Activated T-helper 1 cell treated with Interleukin-2 at 50 U/mL for 16 hours (primary cell): ENCODE measurements at places on chromosomes 11 and 22.

DNA sequence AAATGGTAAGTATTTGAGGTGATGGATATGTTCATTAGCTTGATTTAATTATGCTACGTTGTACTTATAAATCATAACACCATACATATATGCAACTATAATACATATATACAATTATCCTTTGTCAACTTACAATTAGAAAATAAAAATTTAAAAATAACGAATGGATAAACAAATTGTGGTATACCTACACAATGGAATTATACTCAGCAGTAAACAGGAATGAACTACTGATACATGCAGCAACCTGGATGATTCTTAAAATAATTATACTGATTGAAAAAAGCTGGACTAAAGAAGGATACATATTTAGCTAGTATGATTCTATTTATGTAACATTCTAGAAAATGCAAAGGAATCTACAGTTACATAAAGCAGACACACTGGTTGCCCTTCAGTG lies 425.7 kb downstream of the DYNC2H1 start:
- DNase-seq = no peak

- DNase-seq = peak; percentile 28
Measured at GRCh38 chr11:118607401-118608359, at the start of gene PHLDB1. Gene PHLDB1 (plus strand): TSS chr11:118607615. CDS start chr11:118613837, 6,222 bp downstream.

GRCh38 chr11:111569476-111569875 lies 29.0 kb downstream of the LAYN start:
- no peak for DNase-seq

DNA sequence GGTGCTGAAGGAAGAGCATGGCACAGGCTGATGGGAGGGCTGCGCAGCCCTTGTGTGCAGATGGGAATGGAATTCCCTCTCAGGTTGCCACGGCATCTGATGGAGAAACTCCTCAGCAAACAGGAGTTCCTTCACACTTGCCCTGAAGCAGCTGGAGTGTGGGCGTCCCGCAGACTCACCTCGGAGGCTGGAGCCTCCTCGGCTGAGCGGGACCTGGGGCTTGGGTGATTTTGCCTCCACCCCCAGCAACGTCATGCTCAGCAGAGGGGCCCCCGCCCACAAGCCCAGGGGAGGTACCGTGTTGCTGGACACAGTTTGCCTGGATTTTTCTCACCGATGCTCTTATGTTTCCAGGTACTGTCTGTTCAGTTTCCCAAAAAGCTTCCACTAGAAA lies 63.4 kb downstream of the MYO7A start:
- no peak for DNase-seq

DNA sequence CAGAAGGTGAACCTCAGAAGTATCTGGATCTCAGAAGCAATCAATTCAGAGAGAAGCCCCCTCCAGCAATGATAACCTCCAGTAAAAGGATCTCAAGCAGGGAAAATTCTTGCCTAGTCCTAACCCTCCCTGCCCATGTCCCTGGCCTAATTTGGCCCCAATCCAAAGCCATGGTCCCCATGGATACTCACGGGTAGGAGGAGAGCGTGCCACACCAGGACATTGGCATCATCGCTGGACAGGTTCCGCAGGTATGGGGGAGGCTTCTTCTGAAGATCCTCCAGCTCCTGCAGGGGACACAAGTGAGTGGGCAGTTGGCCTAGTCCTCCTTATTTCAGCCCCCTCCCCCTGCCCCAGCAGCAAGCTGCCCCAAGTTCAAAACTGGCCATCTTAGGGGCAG lies 7.3 kb downstream of the UBE2L6 start:
- DNase-seq = no peak

DNA sequence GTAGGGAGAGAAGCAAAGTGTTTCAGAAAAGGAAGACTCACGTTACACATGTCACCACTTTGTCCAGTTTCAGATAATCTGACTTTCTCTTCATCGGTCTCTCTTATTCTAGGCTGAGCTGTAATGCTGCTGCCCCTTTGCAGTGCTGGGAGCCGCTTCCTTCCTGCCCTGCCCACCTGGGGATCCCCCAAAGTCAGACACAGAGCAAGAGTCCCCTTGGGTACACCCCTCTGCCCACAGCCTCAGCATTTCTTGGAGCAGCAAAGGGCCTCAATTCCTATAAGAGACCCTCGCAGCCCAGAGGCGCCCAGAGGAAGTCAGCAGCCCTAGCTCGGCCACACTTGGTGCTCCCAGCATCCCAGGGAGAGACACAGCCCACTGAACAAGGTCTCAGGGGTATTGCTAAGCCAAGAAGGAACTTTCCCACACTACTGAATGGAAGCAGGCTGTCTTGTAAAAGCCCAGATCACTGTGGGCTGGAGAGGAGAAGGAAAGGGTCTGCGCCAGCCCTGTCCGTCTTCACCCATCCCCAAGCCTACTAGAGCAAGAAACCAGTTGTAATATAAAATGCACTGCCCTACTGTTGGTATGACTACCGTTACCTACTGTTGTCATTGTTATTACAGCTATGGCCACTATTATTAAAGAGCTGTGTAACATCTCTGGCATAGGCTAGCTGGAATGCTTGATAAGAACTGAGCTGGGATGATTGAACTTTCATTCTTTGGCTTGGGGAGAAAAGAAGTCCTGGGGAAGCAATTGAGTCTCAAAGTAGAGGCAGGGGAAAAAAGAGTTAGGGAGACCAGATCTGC lies 31.2 kb upstream of the SMIM35 start:
- no peak for DNase-seq

DNA sequence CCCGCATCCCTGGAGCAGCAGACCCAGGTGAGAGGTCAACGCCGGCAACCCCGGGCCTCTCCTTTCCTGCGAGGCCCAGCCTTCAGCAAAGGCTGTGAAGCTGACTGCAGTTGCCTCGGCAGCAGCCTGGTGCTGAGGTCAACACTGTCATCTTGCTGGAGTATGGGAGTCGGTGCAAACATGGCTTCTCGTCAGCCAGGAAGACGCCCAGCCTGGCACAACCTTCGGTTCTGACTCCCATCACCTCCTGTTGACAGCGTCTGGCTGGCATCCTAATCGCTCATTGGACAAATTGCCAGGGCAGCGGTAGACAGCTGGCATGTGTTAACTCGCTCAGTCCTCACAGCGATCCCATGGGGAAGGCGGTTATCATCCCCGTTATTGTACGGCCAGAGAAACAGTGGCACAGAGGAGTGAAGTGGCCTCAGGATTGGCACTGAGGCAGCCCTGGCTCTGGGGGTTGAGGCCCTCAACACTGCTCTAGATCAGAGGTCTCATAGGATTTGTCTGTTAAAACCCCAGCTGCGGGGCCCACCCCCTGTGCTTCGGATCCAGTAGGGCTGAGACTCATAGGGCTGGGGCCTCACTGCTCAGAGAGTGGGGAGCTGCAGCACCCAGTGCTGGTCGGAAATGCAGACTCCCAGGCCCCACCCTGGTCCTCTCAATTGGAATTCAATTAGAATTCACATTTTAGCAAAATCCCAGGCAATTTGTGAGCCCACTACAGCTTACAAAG lies 39.3 kb upstream of the TP53I11 start:
- DNase-seq = no peak

GRCh38 chr22:42842658-42843370 lies 14.3 kb downstream of the ARFGAP3 start:
- DNase-seq = no peak

- no peak for DNase-seq
Measured at GRCh38 chr11:46898396-46899095, 19.8 kb downstream of the LRP4 start.

GRCh38 chr11:13314676-13315394 lies 37.2 kb downstream of the BMAL1 start:
- no peak for DNase-seq

DNA sequence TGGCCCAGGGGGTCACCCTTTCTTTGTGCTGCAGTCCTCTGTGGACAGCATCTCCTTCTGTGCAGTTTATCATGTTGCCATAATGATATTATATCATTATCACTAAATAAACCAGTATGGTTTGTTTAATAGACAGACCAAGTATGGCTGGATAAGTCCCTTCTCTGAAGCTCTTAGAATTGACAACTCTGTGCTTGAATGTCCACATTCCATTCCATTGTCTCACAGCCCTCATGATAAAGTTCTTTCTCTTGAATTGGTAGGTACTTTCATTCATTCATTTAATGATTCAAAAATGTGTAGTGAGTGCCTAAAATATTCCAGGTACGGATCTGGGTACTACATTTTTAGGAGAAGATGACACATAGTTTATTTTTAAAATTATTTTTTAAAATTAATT lies 7.8 kb downstream of the RPS6KA4 start:
- DNase-seq = no peak

GRCh38 chr11:119976805-119977560 lies 160.9 kb downstream of the TRIM29 start:
- no peak for DNase-seq

DNA sequence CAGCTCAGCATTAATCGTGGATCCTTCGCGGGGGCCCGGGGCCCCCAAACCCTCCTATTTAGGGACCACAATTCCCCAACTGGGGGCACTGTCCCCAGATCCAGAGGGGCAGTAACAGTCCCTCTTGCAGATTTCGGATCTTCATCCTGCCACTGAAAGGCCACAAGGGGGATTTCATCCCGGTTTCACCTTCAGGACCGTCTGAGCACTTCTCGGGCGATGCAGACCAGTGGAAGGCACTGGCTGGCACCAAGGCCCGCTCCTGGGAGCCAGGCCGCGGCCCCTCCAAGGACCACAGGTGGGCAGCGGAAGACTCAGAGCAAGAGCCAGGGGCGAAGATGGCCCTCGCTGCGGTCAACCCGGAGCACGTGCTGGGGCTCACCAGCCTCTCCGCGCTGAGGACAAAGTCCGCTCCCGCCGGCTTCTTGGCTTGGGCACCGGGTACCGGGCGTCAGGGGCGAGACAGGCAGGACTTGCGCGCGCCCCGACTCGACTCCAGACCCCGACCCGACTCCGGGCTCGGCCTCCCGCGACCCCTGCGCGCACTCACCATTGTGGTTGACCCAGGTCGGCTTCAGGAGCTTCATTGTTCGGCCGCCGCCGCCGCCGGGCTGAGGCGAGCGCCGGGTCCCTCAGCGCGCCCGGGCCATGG lies 517 bp downstream of the HIRA start:
- DNase-seq = no peak

DNA sequence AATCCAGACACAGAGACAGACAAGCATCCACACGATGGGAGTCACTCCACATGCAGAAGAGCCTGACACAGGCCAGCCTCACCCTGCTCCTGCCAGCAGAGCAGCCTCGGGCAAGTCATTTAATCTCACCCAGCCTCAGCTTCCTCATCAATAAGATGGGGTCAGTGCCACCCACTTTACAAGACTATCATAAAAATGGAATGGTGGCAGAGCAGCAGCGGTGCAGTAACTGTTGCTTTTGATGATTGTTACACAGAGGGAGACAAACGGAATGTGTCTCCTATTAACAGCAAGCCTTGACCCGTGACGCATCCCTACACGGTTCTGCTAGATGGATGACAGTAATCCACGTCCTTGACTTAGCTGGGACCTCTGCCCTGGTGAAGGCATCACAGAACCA lies 26.0 kb upstream of the ARFGAP3 start:
- no peak for DNase-seq

DNA sequence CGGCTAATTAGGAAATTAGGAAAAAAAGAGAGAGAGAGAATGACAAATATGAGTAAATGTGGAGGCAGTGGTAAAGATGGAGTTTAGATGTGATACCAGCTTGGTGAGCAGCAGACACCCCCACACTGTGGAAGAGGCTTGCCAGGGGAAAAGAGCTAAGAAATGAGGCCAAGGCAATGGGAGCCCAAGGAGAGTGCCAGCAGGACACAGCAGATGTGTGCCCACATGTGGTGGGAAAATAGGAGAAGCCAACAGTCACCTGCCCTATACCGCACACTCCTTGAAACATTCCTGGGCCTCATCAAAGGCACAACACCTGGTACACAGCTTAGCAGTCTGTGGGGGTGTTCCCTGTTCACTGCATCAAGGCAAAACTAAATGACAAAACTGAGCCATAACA lies 104.9 kb downstream of the FAM76B start:
- DNase-seq = no peak

DNA sequence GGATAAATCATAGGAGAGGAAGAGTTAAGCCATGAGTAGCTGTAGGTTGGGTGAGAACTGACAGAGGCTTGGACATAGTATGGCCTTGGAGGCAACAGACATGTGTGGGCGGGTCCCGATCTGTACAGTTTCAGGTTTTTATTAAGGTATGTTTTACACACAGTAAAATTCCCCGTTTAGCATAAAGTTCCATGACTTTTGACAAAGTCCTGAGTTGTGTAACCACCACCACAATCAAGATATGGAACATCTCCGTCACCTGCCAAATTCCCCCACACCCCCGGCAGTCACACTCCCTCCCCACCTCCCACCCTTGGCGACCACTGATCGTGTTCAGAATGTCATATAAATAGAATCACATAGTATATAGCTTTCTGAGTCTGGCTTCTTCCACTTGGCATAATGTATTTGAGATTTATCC lies 68.1 kb downstream of the GRIK4 start:
- no peak for DNase-seq

DNA sequence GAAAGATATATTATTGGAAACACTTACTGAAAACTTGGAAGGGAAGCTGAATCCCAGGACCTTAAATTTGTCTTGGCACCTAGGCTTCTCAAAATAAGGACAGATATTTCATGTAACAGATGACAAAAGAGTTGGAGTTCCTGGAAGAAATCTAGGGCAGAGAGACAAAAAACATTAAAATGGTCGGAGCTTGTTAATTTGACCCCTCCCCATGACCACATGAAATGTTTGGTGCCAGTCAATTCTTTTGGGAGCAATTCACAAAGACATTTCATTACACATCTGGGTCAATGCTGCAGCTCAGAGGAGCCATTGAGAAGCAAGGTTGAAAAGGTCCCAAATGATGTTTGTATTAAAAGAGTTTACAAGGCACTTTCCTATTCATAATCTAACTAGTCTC lies 162.0 kb upstream of the GUCY1A2 start:
- DNase-seq = no peak

- no peak for DNase-seq
Measured at GRCh38 chr22:43535741-43536140, 123.9 kb downstream of the MPPED1 start.

DNA sequence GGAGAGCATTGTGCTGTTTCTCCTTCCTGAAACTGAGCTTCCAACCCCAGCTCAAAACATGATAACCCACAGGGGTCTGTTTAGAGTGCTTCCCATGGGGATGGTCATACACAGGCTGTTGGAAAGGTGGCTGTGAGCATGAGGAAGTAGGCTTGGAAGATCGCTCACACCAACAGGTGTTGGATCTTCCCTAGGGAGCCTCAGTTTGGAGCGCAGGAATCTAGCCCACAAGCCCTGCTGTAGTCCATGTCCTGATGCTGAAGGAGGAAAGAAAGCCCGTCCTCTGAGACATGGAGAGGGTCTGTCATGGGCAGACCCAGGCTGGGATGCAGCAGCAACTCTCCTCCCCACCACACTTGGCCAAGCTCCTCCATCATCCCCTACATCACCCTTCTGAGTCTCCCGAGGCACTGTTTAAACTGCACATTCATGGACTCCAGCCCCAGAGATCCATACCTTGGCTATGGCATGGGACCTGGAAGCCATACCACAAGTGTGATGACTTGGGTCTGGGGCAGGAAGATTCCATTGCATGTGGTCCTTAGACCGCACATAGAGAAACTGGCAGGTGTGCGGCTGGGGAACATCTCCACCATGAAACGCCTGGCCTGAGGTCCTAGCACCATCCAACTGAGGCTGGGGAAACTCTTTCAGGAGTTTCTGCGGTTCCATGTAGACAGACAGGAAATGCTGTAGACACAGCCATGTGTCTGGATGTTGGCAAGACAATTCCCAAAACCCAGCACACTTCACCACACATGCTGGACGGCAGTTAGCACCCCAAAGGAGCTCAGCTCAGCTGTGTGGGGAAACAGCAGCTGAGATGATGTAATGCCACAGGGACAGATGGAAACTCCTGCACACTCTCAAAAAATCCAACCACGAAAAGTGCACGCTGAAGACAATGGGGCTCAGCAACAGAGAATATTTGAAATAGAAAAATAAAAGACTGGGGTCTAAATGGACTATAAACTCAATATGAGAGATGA lies 27.6 kb upstream of the TTC12 start:
- no peak for DNase-seq
